GM23248 (cell line): ENCODE measurements at places on chromosomes 12 and 14. TPM values are rescaled to one million over a fixed set of nuclear protein-coding genes. Genes with fewer than 3 reads are reported as not detected.

Gene HCAR1
- not detected in 2 replicates for total RNA-seq

Gene ADCY4
- 0.22 and 0.38 TPM in 2 replicates for total RNA-seq

Gene CLEC6A
- total RNA-seq: not detected in 2 replicates

Gene OR11H6
- total RNA-seq: not detected in 2 replicates

Gene STON2
- total RNA-seq: not detected in 2 replicates

Gene POLE2
- total RNA-seq: 5.5 and 13.5 TPM in 2 replicates

Gene C1S
- 174 and 200 TPM in 2 replicates for total RNA-seq

Gene CLEC4C
- total RNA-seq: not detected in 2 replicates

Gene RNASE1
- total RNA-seq: not detected in 2 replicates

Gene PITPNM2
- total RNA-seq: 2.0 and 2.1 TPM in 2 replicates

Gene GPRC5D
- total RNA-seq: not detected in 2 replicates
